ENCODE measurements at places on chromosomes 1 and 21. TPM values are rescaled to one million over a fixed set of nuclear protein-coding genes. Genes with fewer than 3 reads are reported as not detected.

DNA sequence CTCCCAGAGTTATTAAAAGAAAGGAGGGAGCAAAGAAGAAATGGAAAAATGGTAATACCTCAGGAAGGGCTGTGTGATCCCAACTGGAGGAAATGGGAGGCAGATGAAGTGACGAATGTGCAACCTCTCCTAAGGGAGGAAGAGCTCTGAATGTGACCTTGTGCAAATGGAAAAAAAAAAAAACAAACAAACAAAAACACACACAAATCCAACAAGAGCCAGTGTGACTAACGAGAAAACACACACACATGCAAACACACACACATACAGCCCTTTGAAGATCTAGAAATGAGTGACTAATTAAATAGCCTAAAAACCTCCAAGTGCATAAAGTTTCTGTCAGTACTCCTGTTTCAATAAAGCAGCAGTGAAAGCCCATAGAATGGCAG, 49.0 kb downstream of the CCN1 start:
- DNase-seq, result no peak

DNA sequence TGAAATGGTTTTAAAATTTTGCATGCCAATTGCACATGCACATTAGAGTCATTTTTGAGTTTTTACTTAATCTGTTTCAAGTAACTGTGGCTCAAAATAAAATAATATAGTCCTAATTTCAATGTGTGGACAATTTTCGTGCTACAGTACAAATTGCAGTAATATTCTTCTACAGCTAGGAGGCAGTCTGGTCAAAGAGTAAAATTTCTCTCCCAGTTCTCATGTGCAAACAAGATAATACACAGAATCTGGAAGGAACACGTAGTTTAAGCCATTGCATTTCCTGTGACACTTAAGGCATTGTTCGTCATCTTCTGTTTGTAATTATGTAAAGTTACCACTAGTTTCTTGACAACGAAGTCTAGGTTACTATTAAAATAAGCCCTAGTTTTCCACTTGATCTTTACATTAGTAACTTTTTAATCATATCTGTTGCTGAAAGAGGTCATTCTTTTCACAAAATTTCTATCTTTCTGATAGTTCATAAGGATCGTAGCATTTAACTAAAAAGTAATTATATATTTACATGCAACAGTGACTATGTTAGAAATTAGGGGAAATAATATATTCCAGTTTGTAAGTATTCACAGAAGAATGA, 28.9 kb downstream of the ODR4 start:
- no peak for DNase-seq

DNA sequence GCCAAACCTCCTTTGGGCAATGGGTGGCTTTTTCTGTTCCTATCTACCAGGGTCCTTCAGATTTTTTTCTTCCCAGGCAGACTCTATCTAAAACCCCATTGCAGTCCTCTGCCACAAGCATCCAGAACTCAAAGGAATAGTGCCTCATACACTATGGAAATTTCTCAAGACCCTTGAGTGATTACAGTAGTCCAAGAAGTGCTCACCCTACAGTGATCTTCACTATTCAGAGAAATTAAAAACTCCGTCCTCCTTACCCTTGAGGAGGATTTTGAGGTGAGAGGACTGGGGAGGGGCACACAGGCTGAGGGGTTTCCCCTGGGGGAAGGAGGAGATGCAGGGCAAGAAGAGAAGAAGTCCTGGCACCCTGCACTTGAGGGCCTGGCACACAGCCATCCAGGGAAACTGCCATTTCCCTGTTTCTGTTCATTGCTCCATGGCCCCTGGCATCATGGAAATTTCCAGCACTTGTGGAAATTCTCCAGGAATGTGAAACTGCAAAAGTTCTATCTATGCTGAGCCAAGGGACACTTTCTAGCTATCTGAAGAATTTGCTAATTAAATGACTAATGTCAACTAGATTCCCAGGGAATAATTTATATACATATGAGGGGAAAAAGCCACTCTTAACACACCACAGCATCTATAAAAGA, 102.5 kb upstream of the ATP1B1 start:
- DNase-seq, result no peak

- no peak for DNase-seq
Observed at GRCh38 chr21:31872452-31873274, at the start of gene HUNK. HUNK (plus strand) TSS chr21:31873020; CDS start chr21:31873675, 655 bp downstream.

FCGR1A gene
- not detected for total RNA-seq

PADI2 gene
- total RNA-seq, result 21.4 TPM

- DNase-seq, result no peak
Observed at GRCh38 chr1:6392809-6393399, 663 bp downstream of the ACOT7 start.

- peak; percentile 44 for DNase-seq
Observed at GRCh38 chr1:153362187-153362775, 4.6 kb downstream of the S100A9 start.

DNA sequence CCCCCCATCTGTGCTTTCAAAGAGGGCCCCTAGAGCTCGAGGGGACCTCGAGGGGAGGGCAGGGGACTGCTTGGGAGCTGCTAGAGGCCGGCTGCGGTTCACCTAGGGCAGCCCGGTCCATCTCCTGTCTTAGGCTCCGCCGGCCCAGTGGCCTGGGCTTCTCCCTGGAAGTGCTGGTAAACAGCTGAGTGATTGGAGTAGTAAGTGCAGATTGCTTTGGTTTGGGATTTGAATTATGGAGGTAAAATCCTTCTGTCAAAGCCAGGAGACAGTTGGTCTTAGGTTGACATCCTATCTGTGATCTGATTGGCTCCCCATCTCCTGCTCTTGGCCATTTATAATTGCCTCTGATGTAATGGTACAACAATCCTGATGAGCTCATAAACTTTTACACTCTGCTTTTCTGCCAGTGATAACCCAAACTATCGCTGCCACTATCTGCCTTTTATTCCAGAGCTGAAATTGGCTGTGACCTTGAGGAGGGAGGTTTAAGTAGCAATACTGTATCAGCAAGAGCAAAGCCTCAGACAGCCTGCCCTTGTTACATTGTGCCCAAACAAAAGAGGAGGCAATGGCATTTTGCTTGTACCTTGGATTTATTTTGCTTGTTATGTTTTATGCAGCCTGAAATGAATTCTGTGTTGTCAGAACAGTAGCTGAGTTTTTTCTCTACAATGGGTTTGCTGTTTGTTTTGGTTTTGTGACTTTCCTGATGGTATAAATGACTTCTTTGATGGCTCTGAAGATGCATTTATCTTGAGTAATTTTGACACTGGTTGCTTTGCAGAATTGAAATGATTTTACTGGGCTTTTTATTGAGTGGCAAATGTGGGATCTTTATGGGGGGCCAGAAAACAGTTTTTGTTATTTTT, 2.4 kb downstream of the ARID1A start:
- DNase-seq, result no peak

IVL gene
- total RNA-seq, result 50.2 TPM

GRCh38 chr1:147600119-147601111, 59.1 kb downstream of the BCL9 start:
- no peak for DNase-seq

PDE4B gene
- 27.6 TPM for total RNA-seq

SLAMF9 gene
- total RNA-seq, result not detected

DNA sequence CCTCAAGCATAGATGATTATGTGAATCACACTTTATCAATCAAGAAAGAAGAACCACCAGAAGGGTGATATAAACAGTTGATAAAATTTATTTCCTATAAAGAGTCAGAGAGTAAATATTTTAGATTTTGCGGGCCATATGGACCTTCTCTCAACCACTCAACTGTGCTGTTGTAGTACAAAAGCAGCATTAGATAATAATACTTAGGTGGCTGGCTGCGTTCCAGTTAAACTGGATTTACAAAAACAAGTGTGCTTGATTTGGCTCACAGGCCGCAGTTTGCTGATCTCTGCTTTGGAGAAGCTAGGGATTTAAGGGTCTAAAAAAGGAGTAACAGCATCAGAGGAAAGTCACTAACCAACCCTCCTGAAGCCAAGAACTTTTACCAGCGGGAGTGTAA, 1406.0 kb downstream of the KCNT2 start:
- DNase-seq, result no peak

DNA sequence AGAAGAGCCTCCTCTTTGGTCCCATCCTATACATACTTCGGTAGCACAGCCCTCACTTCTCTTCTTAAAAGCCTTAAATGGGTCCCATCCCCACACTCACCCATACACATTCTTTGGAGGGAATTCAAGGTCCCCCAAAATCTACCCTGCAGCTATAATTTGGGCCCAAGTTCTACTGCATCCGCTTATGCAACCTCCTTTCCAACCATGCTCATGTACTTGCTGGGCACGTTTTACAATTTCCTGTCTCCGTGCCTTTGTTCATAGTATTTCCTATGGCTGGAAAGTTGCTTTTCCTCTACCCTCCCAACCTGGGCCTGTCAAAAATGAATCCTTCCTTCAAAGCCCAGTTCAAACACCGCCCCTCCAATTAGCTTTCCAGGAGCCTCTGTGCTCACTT, 99.7 kb downstream of the SLC45A1 start:
- DNase-seq, result no peak

- no peak for DNase-seq
Observed at GRCh38 chr1:1435106-1435903, at the start of gene VWA1. VWA1 (plus strand) TSS chr1:1435690; CDS start chr1:1435749, 59 bp downstream.

RIPK4 gene
- total RNA-seq, result 38.6 TPM

DNA sequence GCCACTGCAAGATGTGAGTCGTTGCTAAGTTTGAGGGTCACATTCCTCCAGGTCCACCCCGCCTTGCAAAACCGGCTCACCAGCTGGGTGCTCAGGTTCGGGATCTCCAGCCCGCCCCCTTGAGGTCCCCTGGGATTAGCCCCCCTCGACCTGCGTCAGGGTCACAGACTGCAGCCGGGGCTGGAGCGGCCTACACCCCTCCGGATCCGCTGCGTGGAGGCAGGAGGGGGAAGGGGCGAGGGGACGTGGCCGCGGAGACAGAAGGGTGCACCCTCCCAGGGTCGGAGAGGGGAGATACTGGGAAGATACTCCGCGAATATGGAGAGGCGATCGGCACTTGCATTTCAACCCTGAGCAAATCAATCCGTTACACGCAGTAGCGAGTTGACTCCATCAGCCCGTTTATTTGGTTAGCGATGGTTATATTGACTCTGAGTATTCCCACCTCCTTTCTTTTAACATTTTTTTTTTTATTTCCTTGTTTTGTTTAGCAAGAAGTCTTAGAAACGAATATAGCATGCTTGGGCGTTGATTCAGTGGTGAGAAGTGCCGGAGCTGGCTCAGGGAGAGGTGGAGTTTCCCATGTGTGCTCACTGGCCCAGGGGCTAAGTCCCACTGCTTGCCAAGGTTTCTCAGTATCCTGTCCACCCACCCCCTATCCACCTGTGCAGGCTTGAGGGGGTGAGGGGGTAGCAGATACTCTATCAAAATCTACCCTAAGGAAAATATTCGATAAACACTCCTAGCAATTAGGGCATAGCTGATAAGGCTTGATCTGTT, 997 bp downstream of the IFNAR2 start:
- DNase-seq, result peak; percentile 75
